ENCODE measurements at places on chromosomes 1 and 21. TPM values are rescaled to one million over a fixed set of nuclear protein-coding genes. Genes with fewer than 3 reads are reported as not detected.

RAB25 gene
- 52.1 TPM for total RNA-seq

ELAVL4 gene
- 2.2 TPM for total RNA-seq

BTBD19 gene
- total RNA-seq: 7.9 TPM

OVAAL gene
- total RNA-seq: not detected

THEM5 gene
- total RNA-seq: 0.98 TPM

FMO3 gene
- 0.98 TPM for total RNA-seq

SERINC2 gene
- 17.4 TPM for total RNA-seq

ADORA3 gene
- total RNA-seq: 5.2 TPM

DNA sequence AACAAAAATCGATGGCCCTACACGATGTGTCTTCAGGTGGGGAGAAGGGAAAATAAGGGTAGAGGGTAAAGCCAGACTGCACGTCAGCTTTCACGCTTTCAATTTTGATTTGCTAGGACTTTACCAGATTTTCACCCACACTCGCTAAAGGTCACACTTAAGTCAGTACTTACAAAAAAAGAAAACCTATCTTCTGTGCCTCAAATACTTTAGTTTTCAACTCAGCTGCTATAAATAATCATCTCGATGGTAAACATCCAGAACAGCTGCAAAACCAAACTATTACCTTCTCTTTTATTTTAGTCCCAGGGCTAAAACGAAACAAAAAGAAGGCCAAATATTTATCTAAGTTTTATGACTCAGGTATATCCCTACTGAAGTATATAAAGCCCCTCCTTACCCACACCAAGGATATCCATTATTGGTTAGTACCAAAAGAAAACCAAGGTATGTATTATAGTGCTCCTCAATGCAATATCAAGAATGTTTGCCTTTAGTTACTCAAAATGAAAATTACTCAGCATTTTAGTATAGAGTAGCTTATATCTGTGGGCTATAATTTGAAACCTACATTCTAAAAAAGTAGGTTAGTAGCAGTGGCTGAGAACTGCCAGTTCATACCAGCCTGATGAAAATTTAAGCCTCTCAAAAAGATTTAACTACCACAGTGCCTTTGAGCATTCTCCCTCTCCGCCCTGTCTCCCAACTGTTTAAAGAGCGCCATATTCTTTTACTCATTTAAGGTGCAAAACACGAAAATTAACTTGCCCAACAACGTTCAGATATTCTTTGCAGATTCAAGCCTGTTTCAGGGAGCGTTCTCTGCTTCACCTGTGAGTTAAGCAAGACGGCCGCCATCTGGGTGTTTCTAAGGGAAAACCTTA is 1.5 kb downstream of the CSDE1 start:
- H3K27ac ChIP-seq: peak overlapping the region; percentile 100
- peaks cover 58% of the 10 kb centered on the region for H3K4me1 ChIP-seq
- H3K36me3 ChIP-seq: no peaks in the 10 kb centered on the region
- DNase-seq: no peak

- no peak overlapping the region for H3K27ac ChIP-seq
- no peak overlapping the region for H3K4me3 ChIP-seq
- no peak for DNase-seq
- H3K27me3 ChIP-seq: no peaks in the 10 kb centered on the region
- H3K4me1 ChIP-seq: peaks cover 21% of the 10 kb centered on the region
These were observed 55.6 kb upstream of the GCLM start for GRCh38 chr1:93964777-93965200.

DNA sequence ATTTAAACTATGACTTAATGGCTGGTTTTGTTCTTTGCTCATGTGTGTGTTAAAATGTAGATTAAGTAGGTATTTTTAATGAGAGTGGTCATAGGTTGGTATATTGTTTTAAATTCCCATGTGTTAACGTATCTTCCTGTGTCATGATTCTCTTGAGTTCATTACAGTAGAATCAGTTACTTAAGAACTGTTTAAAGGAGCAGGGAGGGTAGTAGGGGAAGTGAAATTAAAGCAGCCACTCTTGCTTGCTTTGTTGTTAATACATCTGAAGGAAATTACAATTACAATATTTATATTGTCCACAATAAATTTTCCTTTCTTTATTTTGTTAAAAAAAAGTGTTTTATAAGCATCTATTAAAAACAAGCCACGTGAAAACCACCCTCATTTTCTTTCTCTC is 119.2 kb upstream of the KIAA1614 start:
- no peaks in the 10 kb centered on the region for H3K27me3 ChIP-seq
- no peak for DNase-seq
- no peak overlapping the region for H3K4me3 ChIP-seq
- H3K4me1 ChIP-seq: no peaks in the 10 kb centered on the region

DNA sequence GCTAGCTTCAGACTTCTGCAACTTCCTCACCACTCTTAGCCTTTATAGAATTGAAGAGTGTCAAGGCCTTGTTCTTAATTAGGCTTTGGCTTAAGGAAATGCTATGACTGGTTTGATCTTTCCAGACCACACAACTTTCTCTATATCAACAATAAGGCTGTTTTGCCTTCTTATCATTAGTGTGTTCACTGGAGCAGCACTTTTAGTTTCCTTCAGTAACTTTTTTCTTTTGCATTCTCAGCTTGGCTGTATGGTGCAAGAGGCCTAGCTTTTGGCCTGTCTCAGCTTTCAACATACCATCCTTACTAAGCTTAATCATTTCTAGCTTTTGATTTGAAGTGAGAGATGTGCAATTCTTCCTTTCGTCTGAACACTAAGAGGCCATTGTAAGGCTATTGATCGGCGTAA is 8.6 kb downstream of the PRKACB start:
- DNase-seq: no peak
- no peak overlapping the region for H3K4me3 ChIP-seq
- H3K27me3 ChIP-seq: no peaks in the 10 kb centered on the region
- no peak overlapping the region for H3K27ac ChIP-seq
- no peaks in the 10 kb centered on the region for H3K36me3 ChIP-seq

DNA sequence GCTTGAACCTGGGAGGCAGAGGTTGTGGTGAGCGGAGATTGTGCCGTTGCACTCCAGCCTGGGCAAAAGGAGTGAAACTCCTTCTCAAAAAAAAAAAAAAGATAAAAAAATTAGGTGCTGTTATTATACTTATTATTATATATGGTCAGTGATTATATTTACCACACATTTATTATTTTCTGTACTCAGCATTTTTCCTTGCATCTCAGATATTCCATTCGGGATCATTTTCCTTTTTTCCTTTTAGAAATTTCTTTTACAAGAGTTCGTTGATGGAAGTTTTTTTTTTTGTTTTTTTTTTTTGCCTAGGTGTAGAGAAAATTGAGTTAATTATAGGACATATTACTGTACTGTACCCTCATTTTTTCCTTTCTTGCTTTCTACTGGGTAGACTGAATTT is 13.5 kb downstream of the CCDC30 start:
- no peaks in the 10 kb centered on the region for H3K27me3 ChIP-seq
- no peak for DNase-seq
- H3K4me1 ChIP-seq: no peaks in the 10 kb centered on the region
- no peaks in the 10 kb centered on the region for H3K36me3 ChIP-seq
- no peak overlapping the region for H3K27ac ChIP-seq
- no peak overlapping the region for H3K4me3 ChIP-seq

DNA sequence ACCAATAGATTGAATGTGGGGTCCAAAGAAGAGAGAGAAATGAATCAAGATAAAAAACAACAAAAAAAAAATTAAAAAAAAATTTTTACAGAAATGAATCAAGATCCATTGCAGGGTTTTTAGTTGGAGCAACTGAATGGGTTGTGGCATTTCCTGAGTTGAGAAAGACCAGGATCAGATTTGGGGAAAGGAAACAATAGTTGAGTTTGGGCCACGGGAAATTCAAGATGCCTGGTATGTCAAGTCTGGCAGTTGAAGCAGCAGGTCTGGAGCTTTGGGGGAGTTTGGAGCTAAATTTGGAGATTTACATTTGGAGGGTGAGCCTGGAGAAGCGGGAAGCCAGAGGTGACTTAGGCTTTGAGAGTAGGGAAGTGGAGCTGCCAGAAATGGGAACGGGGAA is 22.6 kb downstream of the ATP8B2 start:
- peaks cover 68% of the 10 kb centered on the region for H3K36me3 ChIP-seq
- no peak overlapping the region for H3K4me3 ChIP-seq
- no peaks in the 10 kb centered on the region for H3K27me3 ChIP-seq
- no peak for DNase-seq
